ENCODE measurements at places on chromosomes 2 and 18.

- no peak for DNase-seq
These were observed 87.5 kb downstream of the POLR1A start for GRCh38 chr2:86017901-86018896.

- DNase-seq, result no peak
These were observed 171.7 kb downstream of the ANKRD30B start for GRCh38 chr18:14919666-14920065.

DNA sequence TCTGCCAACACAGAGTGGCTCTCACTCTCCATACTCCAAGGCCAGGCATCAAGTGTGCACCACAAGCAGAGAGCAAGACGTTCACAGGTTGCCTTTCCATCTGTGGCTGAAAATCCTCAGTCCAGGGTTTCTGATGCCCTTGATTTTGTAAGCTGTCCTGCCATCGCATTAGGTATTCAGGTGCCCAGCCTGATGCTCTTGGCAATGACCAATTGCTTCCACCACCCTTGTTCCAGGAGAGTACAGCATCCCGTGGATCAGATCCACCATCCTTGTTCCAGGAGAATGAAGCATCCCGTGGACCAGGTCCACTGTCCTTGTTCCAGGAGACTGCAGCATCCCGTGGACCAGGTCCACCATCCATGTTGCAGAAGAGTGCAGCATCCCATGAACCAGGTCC lies 133.4 kb upstream of the GPC1 start:
- no peak for DNase-seq

GRCh38 chr2:100244881-100245605 lies 77.3 kb downstream of the LONRF2 start:
- DNase-seq, result no peak

DNA sequence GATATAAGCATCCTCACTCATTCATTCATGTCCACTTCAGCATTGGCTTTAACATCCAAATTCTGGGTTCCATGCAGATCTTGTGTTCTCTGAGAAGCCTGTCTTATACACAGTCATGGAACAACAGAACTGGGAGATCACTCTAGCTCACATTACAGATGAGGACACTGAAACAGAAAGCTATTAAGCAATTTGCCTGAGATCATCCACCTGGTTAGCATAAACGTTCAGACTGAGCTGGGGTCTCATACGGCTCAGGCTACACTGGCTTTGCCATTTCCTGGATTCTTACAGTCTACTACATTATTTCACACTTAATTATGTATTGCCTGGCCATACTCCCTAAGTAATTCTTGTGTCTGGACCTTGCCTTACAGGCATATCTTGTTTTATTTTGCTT lies 169.4 kb upstream of the FANCL start:
- DNase-seq, result no peak

DNA sequence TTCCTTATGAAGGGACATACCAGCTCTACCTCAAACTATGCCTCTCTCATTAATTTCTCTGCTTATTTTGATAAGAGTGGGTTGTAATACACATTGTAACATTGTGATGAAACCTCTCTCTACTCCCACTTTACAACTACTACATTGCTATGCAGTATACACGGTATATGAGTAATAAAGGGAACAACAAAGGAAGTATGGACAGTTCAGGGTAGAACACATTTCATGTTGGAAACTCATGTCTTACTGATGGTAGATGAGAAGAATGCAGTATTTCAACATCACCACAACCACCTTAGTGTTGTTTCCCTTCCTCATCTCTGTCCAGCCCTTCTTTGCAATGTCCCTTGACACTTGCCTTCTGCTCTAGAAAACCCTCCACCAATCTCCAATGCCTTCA lies 515.9 kb upstream of the CELF4 start:
- no peak for DNase-seq

DNA sequence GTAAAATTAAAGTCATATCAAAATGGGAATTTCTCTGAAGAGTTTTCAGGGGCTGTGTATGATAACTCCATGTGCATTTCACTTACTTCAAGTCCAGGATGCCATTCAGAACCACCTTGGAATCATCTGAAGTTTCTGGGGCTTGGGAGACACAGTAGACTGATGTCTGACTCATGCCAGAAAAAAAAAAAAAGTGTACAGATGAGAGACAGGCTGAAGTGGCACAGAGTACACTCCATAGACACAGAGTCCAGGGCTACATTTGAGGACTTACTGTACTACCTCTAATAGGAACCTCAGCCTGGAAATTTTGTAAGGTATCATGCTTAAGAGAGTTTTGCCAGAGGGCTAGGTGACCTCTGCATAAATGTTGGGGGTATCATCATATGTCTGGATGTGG lies 92.0 kb downstream of the SS18 start:
- no peak for DNase-seq

- DNase-seq, result no peak
These were observed 30.2 kb upstream of the MRPL19 start for GRCh38 chr2:75616406-75616805.
